ENCODE measurements at places on chromosomes 3 and 15. TPM values are rescaled to one million over a fixed set of nuclear protein-coding genes. Genes with fewer than 3 reads are reported as not detected.
A peak's percentile ranks its signal among the peaks of the same experiment; 100 is the strongest.

DNA sequence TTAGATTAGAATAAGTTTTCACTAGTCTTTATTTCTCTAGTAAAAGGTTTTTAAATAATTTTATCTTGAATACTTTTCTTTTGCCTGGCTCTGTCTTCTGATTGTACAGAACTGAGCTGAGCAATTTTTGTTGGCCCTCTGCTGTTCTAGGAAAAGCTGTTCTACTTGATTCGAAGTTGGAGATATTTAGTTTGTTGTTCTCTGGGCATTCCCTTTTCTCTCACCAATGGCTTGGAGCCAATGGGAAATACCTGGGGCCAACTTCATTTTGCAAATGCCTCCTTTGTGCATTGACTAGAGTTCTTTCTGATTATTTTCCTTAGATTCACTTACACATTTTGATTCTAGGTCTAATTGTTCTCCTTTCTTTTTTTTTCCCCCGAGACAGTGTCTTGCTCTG lies 16.5 kb downstream of the ABHD5 start:
- DNase-seq, result no peak

- DNase-seq, result peak; percentile 44
Measured at GRCh38 chr3:10205451-10206165, 40.9 kb downstream of the IRAK2 start.

GRCh38 chr15:78308422-78309032 lies 9.1 kb upstream of the SKIC8 start:
- peak; percentile 61 for DNase-seq

Gene PPM1L
- total RNA-seq, result 45.9 TPM

- DNase-seq, result no peak
Measured at GRCh38 chr15:22911306-22911705, 68.9 kb downstream of the CYFIP1 start.

Gene TUSC7
- not detected for total RNA-seq

Gene DUOXA2
- total RNA-seq, result not detected

DNA sequence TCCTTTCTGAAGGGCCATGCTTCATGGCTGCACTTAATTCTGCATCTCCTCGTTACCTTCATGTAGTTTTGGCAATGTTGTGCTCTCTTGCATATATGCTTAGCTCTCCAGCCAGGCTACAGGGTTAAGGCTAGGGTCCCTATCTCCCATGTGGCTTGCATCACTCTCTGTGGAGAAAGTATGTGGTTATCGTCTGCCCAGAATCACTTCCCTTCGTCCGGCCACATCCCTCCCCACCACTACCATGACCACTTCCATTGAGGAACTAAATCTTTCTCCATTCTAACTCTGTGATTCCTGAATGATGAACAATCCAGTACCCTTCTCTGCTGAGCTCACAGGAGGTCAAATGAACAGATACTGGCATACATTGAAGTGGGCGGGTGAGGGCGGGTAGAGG lies 34.0 kb downstream of the WWTR1 start:
- no peak for DNase-seq

DNA sequence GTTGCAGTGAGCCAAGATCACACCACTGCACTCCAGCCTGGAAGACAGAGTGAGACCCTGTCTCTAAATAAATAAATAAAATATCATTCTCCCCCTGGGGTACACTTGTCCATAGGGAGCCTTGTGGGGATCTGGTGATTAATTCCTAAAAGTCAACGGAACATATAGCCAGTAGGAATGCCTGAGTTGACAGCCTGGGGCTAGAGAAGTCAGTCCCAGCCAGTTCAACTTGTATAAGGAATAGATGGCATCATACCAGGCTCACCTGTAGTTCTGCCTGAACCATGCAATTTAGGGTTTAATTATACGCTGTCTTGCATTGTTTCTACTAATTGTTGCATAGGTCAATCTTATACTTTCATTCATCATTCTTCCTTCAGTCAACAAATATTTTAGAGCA lies 5.9 kb upstream of the BOC start:
- DNase-seq, result no peak

Gene C3orf22
- total RNA-seq, result not detected

Gene SERINC4
- 0.37 TPM for total RNA-seq

Gene ZNF609
- total RNA-seq, result 12.2 TPM

Gene CD96
- total RNA-seq, result not detected

Gene ARHGAP31
- total RNA-seq, result 31.9 TPM

GRCh38 chr15:45037936-45038335 lies 14.9 kb downstream of the SORD start:
- DNase-seq, result no peak

Gene OR5H14
- total RNA-seq, result not detected

Gene ADAMTS17
- total RNA-seq, result 1.9 TPM

Data from heart left ventricle (tissue), 16 donors.